Stimulated activated naive CD8-positive, alpha-beta T cell treated with anti-CD3 and anti-CD28 coated beads, Interleukin-15, amount 100 ng/mL, for 72 hours (primary cell): ENCODE measurements at places on chromosomes 1 and 21.

DNA sequence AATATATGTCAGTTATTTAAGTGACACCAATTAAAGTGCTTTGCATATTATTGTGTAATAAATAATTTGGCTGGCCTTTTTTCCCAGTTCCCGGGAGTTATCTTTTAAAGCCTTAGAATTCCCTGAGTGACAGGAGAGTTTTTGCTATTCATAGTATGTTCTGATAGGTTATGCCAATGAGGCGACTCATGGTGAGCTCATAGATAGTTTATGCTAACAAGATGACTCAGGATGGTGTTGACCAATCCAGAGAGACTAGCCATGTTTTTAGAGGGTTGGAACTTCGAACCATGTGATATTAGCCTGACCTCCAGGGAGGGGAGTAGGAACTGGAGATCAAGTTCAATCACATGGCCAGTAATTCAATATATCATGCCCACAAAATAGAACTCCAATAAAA is 310.8 kb downstream of the USP25 start:
- DNase-seq = no peak

DNA sequence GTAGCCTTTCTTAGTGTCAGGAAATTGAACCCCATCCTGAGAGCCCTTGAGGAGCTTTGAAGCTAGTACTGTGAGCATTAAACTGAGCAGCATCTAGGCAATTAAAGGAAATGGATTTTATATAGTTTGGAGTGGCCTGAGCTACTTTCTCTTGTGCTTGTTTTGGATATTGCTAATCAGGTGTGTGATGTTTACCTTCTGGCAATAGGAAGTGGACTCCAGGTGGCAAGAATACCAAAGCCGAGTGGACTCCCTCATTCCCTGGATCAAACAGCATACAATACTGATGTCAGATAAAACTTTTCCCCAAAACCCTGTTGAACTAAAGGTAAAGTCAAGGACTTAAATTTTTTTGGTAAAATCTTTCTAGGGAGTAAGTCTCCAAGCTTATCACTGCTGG is 79.4 kb downstream of the MACF1 start:
- DNase-seq = no peak

- DNase-seq = no peak
Observed at GRCh38 chr1:23867542-23867894, 572 bp downstream of the FUCA1 start.

DNA sequence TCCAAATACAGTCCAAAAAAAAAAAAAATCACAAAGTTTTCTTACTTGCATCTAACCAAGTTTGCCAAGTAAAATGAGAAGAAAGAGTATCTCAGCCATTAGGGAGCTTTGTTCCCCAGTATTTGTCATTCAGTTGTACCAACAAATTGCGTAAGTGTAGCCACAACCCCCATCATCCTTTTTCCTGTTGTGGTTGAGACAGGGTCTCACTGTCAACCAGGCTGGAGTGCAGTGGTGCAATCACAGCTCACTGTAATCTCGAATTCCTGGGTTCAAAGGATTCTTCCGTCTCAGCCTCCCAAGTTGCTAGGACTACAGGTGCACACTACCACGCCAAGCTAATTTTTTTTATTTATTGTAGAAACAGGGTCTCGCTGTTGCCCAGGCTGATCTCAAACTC is 9.5 kb downstream of the STX6 start:
- no peak for DNase-seq

DNA sequence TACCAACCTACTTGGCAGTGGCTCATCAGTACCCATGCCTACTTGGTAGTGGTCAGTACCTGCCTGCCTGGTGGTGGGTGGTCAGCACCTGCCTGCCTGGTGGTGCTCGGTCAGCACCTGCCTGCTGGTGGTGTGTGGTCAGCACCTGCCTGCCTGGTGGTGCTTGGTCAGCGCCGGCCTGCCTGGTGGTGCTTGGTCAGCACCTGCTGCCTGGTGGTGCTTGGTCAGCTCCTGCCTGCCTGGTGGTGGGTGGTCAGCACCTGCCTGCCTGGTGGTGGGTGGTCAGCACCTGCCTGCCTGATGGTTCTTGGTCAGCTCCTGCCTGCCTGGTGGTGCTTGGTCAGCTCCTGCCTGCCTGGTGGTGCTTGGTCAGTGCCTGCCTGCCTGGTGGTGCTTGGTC is 329.6 kb downstream of the RRAGC start:
- no peak for DNase-seq

DNA sequence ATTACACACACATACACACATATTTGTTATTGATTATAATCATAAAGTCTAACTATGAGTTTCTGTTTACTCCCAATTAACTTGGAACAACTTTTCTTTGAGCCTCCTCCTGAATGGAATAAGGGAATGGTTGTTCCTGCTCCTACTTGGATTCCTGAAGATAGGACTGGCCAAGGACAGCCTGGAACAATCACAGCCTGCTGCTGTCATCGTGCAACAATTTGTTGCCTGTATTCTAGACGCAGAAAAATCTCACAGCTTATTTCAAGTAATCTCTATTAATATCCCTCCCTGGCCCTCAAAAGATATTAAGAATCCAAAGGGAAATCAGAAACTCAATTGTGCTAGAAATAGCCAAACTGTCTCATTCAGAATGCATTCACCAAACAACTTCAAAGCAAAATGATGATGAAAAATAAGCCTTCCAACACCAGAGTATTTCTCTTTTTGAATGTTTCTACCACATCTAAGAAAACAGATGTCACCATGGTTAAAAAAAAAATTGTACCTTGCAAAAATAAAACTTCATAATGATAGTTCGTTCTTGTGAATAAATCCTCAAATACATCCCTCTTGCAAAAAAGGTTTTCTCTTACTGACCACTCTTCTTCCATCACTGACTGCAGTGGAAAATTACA is 30.9 kb downstream of the RCAN1 start:
- no peak for DNase-seq

GRCh38 chr1:6511561-6512244 is 20.2 kb upstream of the PLEKHG5 start:
- DNase-seq = no peak

DNA sequence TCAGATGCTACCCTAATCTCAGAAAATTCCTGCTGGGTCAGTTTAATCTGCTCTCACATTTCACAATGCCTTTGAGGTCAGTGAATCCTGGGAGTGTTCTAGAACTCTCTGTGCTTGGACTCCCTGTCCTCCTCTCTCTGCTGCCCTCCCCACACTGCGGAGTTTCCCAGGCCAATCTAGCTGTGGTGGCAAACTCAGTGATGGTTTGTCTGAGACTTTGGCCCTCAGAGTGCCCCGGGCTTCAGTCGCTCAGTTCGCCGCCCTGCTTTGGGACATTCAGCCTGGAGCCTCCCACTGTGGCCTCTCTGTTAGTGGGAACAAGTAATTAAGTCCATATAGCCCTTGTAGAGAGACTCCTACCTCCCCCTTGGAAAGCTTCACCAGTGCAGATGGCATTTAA is 7.1 kb downstream of the C1orf226 start:
- no peak for DNase-seq

- DNase-seq = no peak
Observed at GRCh38 chr21:15023776-15024175, 41.0 kb downstream of the NRIP1 start.

DNA sequence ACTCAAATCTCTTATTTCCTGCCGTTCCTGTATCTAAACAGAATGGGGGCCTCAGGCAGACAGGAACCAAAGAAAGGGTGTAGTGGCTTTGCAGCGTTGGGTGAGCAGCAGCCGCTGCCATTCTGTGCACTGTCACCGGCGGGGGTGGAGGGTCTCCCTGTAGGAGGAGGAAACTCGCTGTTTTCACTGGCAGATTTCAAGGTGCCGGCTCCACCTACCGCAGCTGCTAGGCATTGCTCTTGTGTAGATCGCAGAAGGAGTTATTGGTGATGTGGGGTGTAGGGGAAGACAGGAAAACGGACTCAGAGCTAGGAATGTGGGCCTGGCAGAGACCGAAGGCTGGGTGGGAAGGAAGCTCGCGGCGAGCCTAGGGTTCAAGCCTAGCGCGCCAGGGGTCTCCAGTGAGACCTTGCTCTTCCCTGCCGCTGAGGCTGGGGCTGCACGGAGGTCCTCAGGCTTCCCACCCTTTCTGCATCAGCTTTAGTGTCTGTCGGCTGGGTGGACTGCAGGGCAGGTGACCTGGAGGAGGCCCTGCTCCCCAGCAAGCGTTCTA is 20.8 kb downstream of the ATP5PO start:
- DNase-seq = peak; percentile 73

- DNase-seq = no peak
Observed at GRCh38 chr1:177341773-177342172, 171.0 kb downstream of the BRINP2 start.

DNA sequence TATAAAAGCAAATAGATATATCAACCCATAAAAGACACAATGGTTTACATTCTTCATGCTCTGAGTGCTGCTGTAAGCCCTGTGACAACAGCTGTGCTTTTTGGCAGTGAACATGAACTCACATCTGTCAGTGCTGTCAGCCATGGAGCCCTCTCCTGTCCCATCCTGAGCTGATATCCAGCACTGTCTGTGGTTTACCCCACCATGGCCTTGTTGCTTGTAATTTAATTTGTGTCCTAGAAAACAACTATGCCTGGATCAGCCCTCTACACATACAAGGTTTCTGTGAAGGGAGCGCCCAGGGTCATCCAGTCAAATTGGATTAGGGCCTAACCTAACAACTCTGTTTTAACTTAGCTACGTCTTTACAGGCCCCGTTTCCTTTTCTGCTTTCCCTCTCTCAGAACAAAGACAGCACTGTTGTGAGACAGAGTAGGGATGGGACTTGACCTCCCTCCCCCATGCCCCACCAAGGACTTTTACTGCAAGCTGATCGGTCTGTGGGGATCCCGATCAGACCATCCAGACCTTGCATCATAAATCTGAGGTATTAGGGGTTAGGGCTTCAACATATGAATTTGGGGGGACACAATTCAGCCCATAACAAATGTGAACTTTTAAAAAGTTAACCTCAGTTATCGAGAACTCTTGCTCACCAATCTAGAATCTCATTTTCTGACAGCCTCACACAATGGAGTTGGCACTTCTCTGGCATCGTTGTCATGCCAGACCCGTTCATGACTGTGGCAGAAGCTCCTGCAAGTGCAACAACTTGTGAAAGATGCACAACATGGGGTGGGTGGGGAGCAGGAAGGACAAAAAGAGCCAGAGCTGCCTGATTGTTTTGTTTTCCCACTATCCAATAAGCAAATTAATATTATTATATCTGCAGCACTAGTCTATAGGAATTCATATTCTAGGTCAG is 16.4 kb upstream of the SLC44A3 start:
- DNase-seq = no peak

DNA sequence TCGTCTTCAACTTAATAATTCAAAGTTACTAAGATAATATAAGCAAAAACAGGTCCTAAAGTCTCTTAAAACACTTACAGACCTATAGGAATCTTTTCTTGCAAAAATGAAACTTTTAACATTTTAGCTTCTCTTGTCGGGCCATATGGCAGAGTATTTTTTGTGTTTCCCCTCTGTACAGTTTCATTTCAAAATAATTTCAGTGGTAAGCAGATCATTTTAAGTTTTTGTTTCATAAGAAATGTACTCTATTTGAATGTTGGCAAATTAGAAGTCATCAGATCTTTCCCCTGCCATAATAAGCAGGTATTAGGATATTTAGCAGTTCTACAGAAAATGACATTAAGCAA is 37.9 kb downstream of the RGL1 start:
- DNase-seq = no peak
